Esophagus squamous epithelium (tissue), 5 donors: ENCODE measurements at places on chromosomes 7 and 10. TPM values are rescaled to one million over a fixed set of nuclear protein-coding genes. Genes with fewer than 3 reads are reported as not detected.

Gene PIK3AP1
- total RNA-seq = 1.5 TPM

Gene RBP3
- not detected for total RNA-seq

Gene RELN
- 1.1 TPM for total RNA-seq

Gene LIPF
- total RNA-seq = 0.57 TPM

Gene IFIT1B
- total RNA-seq = not detected

Gene ORC5
- total RNA-seq = 18.7 TPM

Gene STAG3
- not detected for total RNA-seq

Gene HABP2
- total RNA-seq = under 0.01 TPM

Gene MEOX2
- total RNA-seq = 0.19 TPM

Gene PRKCQ
- total RNA-seq = 2.7 TPM

Gene PRF1
- total RNA-seq = 6.1 TPM

Gene IDI2
- not detected for total RNA-seq

Gene WIPF3
- 1.1 TPM for total RNA-seq

Gene MMP21
- total RNA-seq = not detected

Gene NUTM2E
- total RNA-seq = not detected

Gene GNA12
- 6.6 TPM for total RNA-seq

Gene AGBL3
- 0.72 TPM for total RNA-seq

Gene ACTR3C
- total RNA-seq = 8.3 TPM

Gene CHST3
- 9.7 TPM for total RNA-seq
